ENCODE measurements at places on chromosomes 7 and 10.
A peak's percentile ranks its signal among the peaks of the same experiment; 100 is the strongest.

DNA sequence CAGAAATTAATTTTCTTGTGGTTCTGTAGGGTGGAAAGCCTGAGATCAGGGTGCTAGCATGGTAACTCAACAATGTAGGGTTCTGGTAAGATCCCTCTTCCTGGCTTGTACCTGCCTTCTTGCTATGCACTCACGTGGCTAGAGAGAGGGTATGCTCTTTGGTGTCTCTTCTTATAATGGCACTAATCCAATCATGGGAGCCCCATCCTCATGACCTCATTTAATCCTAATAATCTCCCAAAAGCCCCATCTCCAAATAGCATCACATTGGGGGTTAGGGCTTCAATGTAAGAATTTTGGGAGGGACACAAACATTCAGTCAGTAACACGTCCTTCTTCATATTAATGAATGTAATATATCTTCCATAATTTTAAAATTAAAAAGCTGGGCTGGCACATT, 39.6 kb upstream of the FAM133B start:
- no peak for DNase-seq

GRCh38 chr7:157005456-157006204, 4.8 kb downstream of the MNX1 start:
- no peak for DNase-seq

DNA sequence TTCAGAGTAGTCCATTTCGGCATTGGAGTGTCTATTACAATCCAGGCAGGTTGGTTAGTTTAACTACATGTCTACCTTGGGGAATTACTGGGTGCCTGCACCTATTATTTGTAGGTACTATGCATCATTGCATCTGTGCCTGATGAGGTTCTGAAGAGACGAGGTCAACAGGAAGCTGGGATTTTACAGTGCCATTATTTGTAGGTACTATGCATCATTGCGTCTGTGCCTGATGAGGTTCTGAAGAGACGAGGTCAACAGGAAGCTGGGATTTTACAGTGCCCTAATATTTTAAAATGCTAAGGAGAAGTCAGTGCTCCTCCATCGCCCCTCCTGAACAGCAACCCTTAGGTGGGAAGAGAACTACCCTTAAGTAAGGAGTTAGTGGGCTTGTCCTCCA, 41.7 kb downstream of the NPY start:
- no peak for DNase-seq

DNA sequence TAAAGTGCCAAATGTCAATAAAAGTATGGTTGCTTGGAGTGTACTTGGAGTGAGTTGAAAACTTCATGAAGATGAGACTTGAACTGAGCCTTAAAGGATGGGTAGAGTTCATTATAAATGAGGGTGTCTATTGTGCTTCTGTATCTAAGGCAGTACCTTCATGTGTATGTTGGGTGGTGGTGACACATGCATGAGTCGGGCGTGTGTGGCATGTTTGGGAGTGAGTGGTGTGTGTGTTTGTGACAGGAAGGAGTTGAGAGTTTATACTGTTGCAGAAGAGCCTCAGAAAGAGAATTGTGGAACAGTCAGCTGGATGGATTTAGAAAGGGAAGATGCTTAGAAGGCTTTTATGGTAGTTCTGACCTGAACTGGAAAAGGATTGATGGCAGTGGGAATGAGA, 6.0 kb upstream of the ZRANB1 start:
- DNase-seq = no peak

DNA sequence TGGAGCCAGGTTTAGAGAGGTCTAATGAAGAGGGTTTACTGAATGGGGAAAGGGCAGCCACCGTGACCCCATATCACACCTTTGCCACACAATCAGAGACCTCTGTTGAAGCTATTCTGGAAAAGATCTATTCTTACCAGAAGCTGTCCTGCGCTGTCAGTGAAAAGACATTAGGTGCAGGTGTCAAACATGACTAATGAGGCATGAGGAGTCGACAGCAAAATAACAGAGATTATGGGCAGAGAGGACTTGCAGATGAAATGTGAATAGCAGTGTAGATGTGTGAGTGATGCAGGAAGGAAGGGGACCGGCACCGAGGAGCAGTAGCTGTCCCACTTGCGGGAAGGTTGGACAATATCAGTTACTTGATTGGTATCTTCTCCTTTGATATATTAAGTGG, 627.7 kb upstream of the GALNT17 start:
- no peak for DNase-seq

GRCh38 chr7:98418636-98419315, 17.9 kb upstream of the BAIAP2L1 start:
- peak; percentile 61 for DNase-seq

GRCh38 chr7:67788669-67789068, 792.0 kb downstream of the TYW1 start:
- peak; percentile 27 for DNase-seq

DNA sequence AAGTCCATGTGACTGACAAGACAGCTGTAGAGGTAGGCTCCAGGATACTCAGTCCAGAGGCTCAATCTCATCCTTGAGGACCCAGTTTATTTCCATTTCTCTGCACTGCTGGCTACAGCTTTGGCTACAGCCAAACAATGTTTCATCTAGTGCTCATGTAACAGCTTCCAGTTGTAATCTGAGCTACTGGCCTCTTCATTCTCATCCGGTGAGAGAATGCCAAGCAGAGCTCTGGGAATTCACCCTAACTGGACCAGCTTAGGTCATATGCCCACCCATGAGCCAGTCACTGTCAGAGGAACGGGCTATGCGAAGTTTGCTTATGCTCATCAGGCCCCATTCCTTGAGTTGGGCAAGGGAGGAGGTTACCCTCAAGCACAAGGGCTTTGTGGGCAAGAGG, 192.9 kb downstream of the EVX1 start:
- no peak for DNase-seq

DNA sequence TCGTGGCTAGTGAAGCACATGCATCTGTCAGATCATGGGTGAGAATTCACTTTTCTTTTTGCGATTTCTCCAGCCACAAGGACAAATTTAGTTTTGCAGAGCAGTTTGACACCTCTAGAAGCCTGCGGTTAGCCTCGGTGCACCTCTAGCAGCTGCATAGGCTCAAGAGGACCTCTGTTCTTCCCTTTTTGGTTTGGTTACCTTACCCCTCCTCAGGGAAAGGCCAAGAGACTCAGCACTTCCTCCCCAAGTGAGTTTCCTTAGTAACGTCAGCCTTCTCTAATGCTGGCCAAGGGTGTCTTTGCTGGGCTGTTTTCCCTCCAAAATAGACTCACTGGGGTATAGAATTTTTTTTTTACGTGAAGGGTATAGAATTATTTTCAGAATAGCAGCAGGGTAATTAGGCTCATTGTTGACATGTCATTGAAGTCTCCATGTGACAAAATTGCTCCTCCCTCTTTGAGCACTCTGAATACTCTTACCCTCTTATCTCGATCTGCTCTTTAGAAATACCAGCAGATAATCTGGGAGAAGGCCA, 97.8 kb downstream of the AUTS2 start:
- no peak for DNase-seq

- DNase-seq = no peak
Observed at GRCh38 chr7:122676466-122676865, 22.5 kb downstream of the RNF133 start.

- DNase-seq = peak; percentile 17
Observed at GRCh38 chr7:116097365-116098009, 66.9 kb upstream of the TFEC start.

DNA sequence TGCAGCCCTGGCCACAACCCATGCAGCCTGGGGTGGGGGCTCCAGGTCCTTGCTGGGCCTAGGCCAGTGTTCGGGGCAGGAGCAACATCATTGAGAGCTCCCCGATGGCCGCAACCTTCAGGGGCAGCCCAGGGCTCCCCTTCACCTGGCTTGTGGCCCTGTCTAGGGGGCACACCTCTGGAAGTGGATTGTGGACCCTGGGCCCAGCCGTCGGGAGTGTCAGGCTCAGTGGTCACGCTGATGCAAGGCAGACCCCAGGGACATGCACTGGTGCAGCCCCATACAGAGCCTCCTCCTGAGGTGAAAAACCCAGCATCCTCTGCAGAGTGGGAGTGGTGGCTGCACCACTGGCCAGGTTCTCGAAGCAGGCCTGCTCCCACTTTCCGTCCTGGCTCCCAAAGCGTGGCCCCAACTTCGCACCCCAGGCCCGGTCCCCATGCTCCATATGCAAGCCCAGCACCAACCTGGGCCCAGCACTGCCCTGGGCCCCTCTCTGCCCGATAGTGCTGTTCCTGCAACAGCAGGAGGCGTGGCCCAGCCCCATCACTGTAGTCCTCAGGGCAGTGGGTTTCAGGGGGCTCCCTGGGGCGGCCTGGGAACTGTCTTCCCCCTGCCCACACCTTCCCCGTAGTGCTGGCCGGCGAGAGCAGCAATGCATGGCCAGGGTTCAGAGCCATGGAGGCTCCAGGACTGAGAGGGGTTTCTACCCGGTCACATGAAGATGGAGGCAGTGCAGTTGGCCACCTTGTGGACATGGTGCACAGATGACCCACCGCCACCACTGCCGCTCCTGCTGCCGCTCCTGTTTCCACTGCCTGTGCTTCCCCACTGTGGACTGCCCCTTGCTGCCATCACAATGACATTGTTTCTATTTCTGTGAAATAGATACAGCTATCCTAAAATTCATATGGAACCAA, 303.9 kb upstream of the NRG3 start:
- no peak for DNase-seq

Measured in fibroblast of skin of left quadriceps (primary cell).